Spleen (tissue), 13 donors: ENCODE measurements at places on chromosomes 2 and 18. TPM values are rescaled to one million over a fixed set of nuclear protein-coding genes. Genes with fewer than 3 reads are reported as not detected.

DNA sequence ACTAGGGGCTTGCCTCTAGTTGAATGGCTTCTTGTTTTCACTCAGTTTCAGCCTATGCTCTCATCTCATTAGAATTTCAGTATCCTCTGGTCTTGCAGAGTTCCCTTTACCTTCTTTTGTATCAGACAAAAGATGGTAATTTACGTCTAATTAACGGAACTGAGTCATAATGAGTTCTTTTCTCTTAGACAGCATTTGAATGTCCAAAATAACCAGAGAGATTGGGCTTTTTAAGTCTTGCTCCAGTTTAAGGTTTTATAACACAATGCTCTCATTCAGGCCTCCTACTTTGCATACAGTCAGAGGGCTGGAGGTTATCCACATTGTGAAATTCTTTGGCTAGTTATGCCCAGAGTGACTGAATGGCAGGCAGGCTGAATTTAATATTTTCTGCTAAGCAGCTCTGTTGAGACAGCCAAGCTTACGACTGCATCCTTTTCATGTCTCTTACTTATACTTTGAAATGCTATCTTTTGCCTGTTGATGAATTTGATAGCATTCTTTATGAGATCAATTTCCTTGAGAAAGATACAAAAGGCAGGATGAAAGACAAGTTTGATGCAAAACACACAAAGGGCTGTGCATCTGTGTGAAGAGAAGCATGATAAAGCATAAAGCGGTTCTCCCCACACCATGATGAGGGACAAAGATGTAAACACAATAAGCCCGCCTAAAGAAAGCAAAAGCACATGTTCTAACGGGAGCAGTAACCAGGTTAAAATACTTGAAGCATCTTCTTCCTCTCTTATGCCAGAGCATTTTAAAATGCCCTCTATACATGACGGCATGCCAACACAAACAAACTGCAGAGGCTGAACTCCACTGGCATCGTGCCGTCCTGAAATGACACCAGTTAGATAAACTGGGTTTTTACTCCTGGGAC is 90.0 kb downstream of the CDH2 start:
- H3K36me3 ChIP-seq: no peaks in the 10 kb centered on the region
- DNase-seq: no peak
- H3K27ac ChIP-seq: no peak overlapping the region
- no peaks in the 10 kb centered on the region for H3K27me3 ChIP-seq

The TUBA3D gene
- not detected for total RNA-seq

The ASB1 gene
- total RNA-seq: 24.7 TPM

DNA sequence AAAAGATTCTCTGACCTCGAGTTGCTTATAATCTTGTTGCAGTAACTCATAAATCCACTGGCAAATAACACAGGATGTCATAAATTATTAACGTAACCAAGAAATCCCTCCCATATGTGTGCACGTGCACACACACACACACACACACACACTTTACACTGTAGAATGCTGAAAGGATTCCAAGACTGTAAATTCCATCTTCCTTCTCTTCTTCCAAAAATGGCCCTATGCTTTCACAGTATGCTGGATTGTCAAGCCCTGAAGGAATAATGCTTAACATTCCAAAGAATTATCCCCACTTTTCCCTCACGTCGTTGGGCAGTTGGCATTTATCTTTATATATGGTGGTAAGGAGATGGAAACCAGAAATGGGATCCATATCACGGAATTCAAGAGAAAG is 117.5 kb upstream of the CRIM1 start:
- H3K36me3 ChIP-seq: no peaks in the 10 kb centered on the region
- DNase-seq: no peak
- no peaks in the 10 kb centered on the region for H3K4me1 ChIP-seq
- no peaks in the 10 kb centered on the region for H3K27me3 ChIP-seq
- H3K27ac ChIP-seq: no peak overlapping the region

- H3K36me3 ChIP-seq: no peaks in the 10 kb centered on the region
- no peaks in the 10 kb centered on the region for H3K4me1 ChIP-seq
- no peaks in the 10 kb centered on the region for H3K27me3 ChIP-seq
- no peak overlapping the region for H3K4me3 ChIP-seq
- H3K27ac ChIP-seq: no peak overlapping the region
- no peak for DNase-seq
Measured at GRCh38 chr2:78890935-78891334, 134.6 kb upstream of the REG3G start.

GRCh38 chr2:2570871-2571270 is 239.8 kb upstream of the MYT1L start:
- H3K4me1 ChIP-seq: no peaks in the 10 kb centered on the region
- no peaks in the 10 kb centered on the region for H3K36me3 ChIP-seq
- H3K27me3 ChIP-seq: no peaks in the 10 kb centered on the region
- DNase-seq: peak; percentile 60

DNA sequence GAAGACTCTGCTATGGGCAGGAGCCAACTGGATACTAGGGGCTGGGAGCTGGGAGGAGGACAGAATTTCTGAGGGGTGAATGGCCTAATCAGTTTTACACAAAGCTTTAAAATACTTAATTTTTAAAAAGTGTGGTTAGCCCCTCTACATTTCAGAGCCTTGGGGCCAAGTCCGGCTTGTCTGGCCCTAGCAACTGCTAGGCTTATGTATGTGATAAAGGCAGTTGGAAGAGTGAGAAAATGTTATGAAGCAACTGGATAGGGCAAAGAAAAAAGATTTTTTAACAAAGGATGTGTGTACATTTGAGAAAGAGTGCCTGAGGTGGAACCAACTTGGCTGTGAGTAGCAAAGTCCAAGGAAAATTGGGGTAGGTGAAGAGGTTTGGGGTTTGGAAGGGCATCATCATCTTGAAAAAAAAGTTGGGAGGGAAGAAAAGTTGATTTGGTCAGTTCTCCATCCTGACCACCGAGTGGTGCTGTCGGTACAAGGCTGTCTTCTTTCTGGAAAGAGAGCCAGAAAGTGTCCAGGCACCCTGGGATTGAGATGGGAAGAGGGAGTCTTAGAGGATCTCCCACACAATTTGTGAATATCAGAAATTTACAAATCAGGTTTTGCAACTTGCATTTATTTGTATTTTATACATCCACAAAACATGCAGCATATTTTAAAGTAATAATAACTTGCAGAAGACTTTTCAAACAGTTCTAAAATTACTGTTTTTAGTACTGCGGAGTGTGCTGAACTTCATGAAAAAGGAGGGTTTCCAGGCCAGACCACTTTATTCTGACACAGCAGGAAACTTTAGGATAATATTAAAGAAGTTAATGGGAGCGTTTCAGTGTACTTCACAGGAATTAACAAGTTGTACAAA is 10.5 kb upstream of the CDK15 start:
- no peak for DNase-seq
- no peaks in the 10 kb centered on the region for H3K4me1 ChIP-seq
- H3K27ac ChIP-seq: no peak overlapping the region
- no peaks in the 10 kb centered on the region for H3K27me3 ChIP-seq
- H3K36me3 ChIP-seq: no peaks in the 10 kb centered on the region

The MYO3B gene
- total RNA-seq: not detected

The ARHGEF4 gene
- total RNA-seq: 0.30 TPM

- H3K27me3 ChIP-seq: no peaks in the 10 kb centered on the region
- H3K4me1 ChIP-seq: no peaks in the 10 kb centered on the region
- no peak overlapping the region for H3K27ac ChIP-seq
- no peaks in the 10 kb centered on the region for H3K36me3 ChIP-seq
- DNase-seq: no peak
Measured at GRCh38 chr2:208977582-208977981, 446.3 kb upstream of the MAP2 start.

The MAPRE3 gene
- 17.9 TPM for total RNA-seq

The UGT1A5 gene
- not detected for total RNA-seq

The USP37 gene
- 18.7 TPM for total RNA-seq
